Brain microvascular endothelial cell (primary cell): ENCODE measurements at places on chromosomes 1 and 21.

DNA sequence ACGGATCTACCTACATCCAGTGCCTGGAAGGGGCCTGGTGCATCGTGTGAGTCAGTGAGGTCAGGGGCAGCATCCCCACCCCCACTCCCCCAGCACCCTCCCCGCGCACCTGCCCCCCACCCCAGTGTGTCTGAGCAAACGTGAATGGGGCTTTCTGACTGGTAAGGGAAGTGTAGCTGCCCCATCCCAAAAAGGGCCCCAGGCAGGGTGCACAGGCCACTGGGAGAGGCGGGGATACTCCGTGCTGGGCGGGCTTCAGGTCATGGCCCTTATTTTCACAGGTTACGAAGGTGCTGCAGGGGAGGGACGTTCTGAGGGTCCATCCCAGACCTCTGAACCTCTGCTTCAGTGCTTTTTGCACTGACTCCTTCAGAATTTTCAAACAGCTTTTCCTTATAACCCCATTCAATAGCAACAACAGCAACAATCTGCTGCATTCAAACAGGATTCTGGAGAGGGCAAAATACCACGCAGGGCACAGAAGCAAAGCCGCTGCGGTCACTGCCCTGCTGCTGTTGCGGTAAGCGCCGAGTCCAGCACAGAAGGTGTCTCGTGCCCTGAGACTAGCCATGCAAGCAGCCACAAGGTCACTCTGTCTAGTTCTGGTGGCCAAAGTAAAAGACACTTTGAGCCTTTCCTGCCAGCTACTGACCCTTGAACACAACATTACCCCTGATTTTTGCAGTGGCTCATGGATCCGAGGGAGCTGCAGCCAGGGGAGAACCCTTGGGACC, 10.3 kb downstream of the TTC34 start:
- no peak for DNase-seq

GRCh38 chr1:225617956-225618355, 35.0 kb downstream of the ENAH start:
- no peak for DNase-seq

DNA sequence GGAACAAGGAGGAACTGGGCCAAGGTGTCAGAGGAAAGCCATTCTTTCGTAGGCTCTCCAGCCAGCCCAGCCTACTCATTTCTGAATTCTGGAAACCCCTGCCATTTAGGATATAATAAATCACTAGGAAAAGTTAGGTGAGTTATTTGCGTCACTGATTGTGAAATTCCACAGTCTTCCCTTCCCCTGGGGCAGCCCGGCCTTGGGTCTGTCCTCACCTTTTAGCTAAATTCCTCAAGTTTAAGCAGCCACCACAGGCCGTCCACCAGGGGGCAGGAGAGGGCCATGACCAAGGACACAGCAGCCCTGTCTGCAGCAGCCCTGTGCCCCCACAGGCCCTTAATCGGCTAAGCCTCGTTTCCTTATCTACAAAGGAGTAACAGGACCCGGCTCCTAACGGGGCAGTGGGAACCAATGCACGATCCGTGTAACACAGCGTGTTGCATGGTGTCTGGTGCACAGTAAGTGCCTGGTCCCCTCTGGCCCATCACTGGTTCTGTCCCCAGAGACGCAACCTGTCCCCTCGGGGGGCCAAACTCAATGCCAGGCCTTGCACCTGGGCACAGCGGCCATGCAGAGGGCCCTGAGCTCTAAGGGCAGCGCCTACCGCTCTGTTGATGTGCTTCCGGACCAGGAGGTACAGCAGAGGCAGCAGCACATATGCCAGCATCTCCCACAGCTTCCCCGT, 18.1 kb downstream of the GPR157 start:
- peak; percentile 86 for DNase-seq

GRCh38 chr1:14167884-14168283, 430.6 kb upstream of the KAZN start:
- no peak for DNase-seq

- no peak for DNase-seq
Measured at GRCh38 chr1:40844887-40845878, 17.0 kb downstream of the CITED4 start.

- peak; percentile 68 for DNase-seq
Measured at GRCh38 chr1:43227143-43227764, 42.5 kb upstream of the TMEM125 start.

DNA sequence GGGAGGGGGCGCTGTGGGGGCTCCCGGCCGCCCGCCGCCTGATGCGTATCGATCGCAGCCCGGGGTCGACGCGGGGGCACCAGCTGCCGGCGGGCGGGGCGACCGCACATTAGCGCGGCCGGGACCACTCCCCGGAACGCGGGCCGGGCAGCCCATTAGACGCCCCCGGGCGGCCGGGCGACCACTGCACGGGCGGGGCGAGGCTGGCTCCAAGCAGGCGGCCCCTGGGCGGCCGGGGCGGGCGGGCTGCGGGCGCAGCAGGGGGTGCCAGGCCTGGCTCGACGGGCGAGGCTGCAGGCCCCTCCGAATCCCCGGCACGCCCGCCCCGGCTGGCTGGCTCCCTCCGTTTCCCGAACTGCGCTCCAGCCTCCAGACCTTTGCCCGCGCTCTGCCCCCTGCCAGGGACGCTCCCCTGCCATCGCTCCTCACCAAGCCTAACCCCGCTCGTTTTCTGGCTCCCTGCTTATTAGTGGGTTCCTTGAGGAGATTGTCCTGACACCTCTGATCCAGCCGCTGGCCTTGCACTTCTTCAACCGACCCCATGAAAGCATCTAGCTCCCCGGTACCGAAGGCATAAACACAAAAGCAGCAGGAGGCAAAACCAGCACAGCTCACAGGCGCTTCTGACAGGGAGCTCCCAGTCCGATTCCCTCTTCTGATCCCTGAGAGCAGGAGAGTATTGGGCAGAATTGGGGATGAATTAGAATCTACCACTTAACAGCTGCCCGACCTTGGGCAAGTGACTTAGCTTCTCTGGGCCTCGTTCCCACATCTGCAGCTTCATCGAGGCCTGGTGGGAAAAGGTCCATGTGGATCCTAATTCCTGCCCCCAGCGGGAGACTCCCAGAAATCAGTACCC, 92.6 kb upstream of the CASZ1 start:
- DNase-seq: no peak

DNA sequence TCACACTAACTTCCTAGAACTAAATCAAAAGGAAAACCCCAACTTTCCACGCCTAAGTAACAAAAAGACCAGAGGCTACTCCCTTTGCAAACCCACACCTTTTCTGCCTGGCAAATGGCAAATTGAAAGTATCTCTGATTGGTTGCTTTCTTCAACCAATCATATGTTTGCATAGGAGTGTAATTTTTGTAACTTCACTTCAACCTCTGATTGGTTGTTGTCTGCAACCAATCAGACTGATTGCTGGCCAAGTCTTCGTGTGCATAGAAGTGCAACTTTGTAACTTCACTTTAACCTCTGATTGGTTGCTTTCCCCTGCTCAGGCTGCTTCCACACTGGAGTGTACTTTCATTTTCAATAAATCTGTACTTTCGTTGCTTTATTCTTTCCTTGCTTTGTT, 36.9 kb upstream of the PADI2 start:
- DNase-seq: no peak

DNA sequence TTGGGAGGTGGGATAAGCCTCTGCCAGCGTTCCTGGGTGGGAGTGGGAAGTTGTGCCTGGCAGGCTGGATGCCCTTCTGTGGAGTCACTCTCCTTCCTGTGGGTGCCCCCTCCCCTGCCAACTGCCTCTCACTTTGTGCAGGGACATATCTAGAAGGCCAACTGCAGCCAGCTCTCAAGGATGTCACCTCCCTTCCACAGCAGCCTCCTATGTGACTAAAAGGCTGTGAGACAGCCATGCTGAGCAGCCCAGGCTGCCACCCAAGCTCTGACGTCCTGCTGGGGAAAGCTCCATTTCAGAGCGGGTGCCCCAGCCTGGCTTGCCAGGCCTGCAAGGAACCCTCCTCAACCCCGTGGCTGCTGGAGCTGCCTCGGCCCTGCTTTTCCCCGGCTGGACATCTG, 19.6 kb upstream of the SLC26A9 start:
- no peak for DNase-seq

GRCh38 chr1:62336995-62337705, 17.9 kb upstream of the KANK4 start:
- DNase-seq: no peak

DNA sequence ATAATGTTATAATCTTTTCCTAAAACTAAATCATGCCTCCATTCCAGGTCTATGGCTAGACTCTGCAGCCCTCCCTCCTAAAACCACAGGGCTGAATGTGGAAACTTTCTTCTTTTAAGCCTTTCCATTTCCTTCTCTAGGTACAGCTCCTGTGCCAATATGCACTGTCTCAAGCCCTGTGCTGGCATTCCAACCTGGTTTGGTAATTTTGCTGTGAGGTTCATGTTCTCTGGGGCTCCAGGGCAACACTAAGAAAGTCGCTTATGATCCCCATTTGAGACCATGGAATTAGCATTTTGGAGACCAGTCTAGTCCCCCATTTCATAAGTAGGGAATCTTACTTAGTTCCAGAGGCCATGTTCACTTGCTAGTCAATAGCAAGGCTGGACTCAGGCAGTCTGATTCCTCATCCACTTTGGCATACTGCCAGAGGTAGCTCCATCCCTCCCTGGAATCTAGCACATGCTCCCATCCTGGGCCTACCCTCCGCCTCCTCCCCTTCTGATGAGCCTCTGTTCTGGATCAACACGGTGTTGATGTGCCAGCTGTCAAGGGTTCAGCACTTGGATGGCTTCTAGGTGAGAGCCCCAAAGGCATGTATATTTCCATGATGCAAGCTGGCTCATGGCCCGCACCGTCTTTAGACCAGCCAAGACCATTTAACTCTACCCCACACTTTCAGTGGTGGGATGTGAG, 36.5 kb downstream of the ZMYND12 start:
- DNase-seq: no peak

DNA sequence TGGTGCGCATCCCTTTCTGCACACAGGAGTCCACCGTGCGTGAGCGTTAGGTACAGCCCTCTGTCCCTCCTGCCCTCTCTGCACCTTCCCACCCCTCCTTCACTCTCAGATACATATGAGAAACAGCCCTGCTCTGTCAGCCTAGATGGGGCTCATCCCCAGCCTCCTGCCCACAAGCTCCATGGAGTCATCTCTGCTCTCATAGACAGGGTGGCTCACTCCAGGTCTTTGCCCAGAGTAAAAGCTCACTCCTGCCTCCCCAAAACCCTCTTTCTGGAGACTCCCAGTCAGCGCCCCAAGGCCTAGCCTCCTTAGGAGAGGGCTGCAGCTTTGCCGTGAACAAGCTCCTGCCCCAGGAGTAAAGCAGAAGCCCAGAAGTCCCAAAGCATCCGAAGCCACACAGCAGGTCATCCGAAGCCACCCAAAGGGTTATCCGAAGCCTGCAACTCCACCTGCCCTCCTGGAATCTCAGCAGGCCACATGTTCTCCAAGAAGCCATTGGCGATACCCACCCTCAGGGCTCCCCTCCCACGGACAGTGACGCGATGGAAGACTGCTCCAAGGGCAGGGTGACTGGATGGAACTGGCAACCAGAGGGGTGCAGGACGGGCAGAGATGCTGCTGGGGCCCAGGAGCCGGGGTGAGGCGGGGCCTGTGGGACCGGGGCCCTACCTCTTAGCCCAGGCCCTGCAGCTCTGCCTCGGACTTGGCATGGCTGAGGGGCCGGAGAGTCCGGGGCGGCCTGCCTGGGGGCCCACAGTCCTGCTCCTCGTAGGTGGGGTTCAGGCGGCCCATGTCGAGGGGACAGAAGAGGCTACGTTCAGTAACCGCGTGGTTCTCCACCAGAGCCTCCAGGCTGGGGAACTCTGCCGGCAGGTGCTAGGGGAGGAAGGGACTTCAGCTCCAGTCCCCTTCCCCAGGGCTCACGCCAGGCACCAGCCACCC, 3.6 kb upstream of the KIF17 start:
- no peak for DNase-seq

GRCh38 chr1:30513396-30514136, 209.8 kb downstream of the MATN1 start:
- no peak for DNase-seq

GRCh38 chr21:34795175-34795547, 126.4 kb downstream of the CLIC6 start:
- no peak for DNase-seq

GRCh38 chr21:34695434-34695833, 26.6 kb downstream of the CLIC6 start:
- DNase-seq: no peak

DNA sequence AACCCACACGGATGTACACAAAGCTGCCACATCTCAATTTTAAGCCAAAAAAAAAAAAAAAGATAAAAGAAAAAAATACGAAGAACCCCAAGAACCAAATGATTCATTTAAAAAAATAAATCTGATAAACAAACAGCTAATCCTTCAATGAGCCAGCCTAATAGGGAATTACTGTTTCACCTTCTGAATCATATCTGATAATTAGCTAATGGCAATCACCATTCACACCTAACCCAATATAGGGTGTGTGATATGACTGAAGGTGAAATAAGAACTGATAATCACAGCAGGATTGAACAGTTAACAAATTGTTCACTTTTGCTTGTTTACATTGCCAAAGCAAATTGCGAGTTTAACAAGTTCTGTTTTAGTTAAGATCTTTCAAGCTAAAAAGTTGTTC, 61.4 kb downstream of the LAMC2 start:
- no peak for DNase-seq

GRCh38 chr1:92934395-92935378, 26.6 kb downstream of the DIPK1A start:
- peak; percentile 68 for DNase-seq

- no peak for DNase-seq
Measured at GRCh38 chr21:21712748-21713520, 714.7 kb downstream of the NCAM2 start.

DNA sequence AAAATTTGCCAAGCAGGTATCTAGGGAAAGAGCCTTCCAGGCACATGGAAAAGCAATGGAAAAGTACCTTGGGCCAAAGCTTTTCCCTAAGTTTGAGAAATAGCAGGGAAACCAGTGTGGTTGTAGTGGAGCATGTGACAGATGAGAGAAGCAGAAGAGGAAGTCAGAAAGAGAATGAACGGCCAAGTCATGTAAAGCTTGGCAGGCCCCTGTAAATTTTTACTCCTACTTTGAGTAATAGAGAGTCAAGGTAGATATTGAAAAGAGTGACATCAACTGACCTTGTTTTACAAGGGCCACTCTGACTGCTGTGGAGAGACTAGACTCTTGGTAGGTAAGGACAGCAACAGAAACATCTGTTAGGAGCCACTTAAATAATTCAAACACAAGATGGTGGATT, 180.9 kb upstream of the PRMT6 start:
- DNase-seq: no peak

GRCh38 chr1:29062157-29062942, 61.4 kb downstream of the TMEM200B start:
- no peak for DNase-seq

DNA sequence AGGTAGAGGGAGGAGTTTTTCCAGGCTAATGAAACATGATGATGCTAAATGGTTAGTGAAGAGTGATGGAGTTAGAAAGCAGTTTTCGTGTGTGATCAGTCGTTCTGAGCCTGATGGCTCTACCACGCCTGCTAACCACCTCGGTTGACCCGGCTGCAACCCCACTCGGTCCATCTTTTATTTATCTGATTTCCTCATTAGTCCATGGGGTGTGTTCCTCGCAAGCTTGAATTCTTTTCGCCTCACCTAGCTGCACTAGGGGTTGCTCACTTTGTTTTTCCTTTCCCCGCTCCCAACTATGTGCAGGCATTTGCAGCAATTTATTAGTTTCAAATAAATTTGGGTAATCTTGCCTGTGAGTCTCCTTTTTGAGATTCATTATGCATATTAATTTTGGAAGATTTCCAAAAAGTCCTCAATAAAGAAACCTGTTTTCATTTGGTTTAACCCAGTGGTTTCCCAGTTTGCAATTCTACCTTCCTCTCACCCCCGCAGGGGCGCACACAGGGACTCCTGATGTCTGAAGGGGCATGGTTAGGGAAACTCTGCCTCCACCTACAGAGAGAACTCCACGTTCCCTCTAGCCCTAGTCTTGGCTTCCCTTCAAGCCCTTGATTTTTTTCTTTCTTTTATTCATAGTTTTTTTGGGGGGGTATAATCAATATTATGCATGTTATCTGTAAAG, 12.6 kb downstream of the B3GALT5 start:
- DNase-seq: no peak
